ENCODE measurements at places on chromosomes 12 and 14.

DNA sequence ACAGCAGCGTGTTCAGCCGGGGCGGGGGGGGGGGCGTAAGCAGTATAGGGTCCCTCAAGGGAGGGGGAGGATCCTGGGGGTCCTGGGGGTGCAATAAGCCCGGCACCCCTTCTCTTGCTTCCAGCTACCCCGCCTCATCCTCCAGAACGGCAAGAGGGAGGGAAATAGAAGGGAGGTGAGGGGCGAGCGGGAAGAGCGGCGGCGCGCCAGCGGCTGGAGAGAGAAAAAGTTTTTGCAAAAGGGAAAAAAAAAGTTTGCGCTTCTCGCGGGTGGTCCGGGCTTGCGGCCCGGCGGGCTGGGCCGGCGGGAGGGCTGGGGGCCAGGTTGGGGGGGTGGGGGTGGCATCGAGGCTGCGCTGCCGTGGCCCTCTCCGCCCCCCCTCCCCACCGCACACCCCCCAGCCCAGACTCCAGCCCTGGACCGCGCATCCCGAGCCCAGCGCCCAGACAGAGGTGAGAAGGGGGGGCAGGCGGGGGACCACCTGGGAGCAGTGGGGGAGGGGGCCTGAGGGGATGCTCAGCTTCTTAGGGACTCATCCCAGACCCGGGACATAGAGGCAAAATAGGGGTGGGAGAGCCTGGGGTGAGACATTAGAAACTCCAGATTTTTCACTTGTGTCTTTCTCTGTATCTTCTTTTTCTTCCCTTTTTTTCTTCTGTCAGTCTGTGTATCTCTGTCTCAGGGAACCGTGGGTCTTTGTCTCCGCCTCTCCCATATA lies at the start of gene GLI1:
Gene GLI1 (plus strand): TSS at position 36 of the 718 bp plus-strand sequence. CDS start 3,907 bp downstream, outside the sequence.
- DNase-seq: no peak

DNA sequence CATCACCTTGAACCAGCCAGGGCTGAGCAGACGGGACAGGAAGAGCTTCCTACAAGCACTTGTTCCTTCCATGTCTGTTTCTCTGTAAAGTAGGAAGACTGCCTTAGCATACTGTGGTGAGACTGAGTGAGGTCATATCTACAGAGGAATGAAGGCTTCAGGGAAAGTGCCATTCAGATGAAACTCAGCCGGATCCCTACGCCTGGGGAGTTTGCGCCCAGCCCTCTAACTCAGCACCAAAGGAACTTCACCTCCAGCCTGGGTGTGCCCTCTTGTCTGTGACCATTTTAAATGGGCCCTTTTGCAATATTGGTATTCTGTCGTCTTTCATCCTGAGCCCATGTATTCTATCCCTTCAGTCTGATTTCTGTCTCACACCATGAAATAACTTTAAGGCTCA lies 175.6 kb upstream of the FKBP4 start:
- no peak for DNase-seq

DNA sequence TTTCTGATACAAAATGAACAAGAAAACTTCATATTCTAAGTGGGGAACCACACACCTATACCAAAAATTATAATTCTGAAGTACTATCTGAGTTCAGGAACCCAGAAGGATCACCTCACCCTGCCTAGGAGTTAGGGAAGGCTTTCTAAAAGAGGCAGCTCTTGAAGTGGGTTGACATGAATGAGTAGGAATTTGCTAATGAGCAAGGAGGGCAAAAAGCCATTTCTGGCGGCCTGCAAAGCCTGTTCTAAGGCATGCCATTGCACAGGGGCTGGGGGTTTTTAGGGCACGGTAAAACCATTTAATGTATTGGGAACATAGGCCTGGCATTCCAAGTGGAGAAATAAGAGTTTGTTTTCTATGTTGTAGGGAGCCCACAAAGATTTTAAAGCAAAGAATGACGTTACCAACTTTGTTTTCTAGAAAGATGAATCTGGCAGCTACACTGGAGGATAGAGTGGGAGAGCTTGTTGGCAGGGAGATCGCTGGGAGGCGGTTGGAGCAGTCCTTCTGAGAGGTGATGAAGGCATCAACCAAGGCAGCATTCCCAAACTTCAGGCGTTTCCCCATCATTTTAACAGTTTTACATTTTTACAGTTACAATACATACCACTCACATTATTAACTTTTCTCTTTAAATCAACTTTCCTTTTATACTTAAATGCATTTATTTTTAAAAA lies 14.1 kb downstream of the IFT43 start:
- no peak for DNase-seq

- peak; percentile 42 for DNase-seq
Measured at GRCh38 chr14:89915114-89915878, 39.2 kb downstream of the EFCAB11 start.

DNA sequence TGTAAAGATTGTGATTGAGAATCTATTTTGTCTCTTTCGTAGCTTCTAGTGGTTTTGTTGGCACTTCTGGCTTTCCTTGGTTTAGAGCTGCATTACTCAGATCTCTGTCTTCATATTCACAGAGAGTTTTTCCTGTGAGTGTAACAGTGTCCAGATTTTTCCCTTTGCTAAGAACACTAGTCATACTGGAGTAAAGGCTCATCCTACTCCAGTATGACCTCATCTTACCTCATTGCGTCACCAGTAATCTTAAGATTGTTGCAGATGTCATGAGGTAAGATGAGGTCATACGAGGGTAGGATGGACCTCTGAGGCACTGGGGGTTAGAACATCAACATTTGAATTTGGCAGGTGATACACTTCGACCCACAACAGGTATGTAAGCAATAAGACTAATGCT lies 461.2 kb downstream of the FLRT2 start:
- DNase-seq: no peak

DNA sequence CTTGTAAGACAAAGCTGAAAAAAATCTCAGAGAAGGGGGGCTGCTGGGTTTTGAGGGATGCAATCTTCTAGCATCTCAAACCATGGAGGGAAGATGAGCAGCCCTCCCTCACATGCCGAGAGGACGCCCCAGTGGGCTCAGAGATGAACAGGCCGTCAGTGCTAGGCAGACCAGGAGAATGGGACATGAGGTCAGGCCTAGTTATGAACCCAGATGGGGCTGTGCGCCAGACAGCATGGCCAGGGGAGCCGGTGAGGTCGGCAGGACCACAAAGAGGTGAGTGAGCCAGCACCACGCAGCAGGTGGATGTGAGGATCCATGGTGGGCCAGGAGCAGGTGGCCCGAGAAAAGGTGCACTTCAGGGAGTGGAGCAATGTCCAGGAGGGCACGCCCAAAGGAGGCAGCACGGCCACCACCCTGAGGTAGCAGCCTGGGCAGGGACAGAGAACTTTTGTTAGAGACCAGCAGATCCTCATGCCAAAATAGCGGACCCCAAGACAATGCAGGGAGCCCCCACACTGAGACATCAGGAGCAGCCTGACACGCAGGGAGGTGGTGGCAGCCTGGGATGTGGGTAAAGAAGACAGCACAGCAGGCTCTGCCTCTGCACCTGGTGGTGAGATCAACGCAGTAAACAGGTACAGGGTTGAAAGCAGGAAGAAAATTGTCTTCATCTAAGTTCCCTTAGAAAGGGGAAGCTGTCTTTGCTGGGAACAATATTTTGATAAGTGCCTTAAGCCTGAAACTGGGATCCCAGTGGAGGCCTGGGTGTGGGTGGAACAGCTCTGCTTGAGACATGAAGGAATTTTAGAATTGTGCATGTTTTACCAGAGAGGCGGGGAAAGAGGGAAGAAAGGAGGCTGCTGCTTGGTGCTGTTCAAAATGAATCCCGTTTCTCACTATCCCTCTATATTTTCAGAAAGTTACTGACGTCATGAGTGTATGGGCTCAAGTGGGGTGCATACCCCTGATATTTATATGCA lies 17.8 kb upstream of the MCRS1 start:
- no peak for DNase-seq

DNA sequence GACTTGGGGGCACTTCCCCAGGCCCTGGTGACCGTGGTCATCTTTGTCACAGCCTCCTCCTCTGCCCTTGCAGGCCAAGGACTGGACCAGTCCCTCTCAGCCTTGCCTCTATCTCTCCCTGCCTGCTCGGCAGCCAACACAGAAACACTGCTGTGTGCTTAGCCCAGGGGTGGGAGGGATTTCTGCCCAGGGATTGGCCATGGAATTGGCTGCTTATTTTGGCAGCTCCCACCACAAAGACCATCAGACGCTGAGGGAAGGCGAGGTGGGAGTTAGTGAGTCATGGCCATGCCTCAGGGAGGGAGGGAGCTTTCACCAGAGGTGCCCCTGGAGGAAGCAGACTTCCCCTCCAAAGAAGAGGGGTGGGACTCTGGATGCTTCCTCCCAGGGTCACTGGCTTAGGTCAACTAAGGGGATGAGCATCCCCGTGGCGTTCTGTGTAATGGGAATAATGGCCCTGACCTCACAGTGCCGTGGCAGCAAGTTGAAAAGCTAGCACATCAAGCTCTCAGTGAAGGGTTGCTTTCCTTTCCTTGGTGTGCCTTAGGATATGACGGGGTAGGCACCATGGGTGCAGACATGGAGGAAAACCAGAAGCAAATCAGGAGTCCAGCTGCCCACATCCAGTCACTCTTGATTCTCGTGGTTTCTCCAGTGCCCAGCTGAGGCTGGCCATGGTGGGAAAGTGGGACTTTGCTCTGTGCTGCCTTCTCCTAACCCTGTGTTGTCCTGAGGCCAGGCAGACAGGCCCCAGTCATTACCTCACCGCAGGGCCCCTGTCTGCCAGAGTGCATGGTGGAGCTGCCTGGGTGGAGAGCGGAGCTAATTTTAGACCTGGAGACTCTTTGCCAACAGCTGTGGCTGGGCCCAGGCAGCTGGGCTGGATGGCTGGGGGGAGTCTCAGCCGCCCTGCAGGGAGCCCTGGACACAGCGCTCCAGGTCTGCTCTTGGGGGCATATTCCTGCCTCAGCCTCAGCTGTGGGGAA lies 21.4 kb downstream of the B4GALNT3 start:
- no peak for DNase-seq

- DNase-seq: no peak
Measured at GRCh38 chr12:24954261-24954660, 5.4 kb upstream of the BCAT1 start.

DNA sequence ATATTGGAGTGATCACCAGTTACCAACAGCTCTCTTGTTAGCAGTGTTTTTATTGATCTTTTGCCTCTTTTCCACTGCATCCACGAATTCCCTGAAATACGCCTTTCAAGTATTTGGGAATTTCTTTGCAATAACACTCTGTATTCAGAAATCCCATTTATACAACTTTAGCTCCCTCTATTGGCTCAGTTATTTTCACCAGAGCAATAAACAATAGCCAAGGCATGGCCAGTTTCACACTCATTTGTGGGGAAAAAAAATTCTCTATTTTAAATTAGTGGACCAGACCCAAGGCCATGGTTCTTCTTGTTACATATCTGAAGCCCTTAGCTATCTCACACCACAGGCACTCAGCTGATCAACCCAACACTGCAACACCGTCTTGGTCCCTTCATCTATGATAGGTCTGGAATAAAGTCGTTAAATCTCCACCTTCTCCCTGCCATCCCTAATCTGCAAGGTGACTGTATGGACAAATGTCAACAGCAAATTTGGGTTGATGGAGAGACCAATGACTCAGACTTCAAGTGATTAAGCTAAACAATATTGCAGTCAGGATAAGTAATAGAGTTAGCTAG lies 92.4 kb upstream of the TMEM260 start:
- DNase-seq: no peak

- DNase-seq: no peak
Measured at GRCh38 chr12:5808981-5809380, 136.1 kb downstream of the ANO2 start.

DNA sequence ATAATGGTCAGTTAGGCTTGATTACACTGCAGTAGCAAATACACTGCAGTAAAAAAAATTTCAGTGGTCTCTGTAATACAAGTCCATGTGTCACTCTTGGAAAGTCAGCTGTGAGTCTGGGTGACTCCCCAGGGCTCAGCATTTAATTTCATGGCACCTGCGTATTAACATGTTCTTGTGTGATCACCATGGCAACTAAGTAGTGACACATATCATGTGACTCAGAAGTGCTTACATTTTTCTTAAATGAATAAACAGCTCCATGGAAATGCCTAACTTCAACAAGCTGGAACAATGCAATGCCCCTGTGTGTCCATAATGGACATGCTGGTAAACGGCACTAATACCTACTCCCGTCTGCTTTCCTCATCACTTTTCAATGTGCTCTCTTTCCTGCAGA lies 88.5 kb upstream of the ANO4 start:
- DNase-seq: no peak

GRCh38 chr14:103626146-103626850 lies 2.7 kb upstream of the KLC1 start:
- peak; percentile 94 for DNase-seq

- no peak for DNase-seq
Measured at GRCh38 chr12:33825986-33826602, 196.2 kb upstream of the ALG10 start.

DNA sequence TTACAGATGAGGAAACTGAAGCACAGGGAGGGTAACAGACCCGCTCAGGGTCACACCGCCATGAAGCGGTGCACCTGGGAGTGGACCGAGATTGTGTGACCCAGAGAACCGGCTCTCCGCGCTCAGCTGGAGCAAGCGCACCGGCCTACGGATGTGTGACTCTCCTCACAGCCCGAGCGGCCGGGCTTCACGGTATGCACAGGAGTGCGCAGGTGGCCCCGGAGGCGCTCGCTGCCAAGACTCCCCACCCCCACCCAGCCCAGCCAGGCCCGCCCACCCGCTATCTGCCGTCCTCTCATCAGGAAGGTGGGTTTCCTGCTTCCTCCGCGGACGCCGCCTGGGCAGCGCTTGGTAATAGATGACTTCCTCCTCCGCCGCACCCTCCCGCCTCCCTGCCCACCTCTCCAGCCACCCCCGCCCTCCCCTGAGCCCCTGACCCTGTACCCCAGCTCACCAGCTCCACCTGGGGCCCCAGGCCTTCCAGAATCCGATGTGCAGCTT lies 110.7 kb downstream of the NCOR2 start:
- DNase-seq: no peak

- DNase-seq: no peak
Measured at GRCh38 chr14:68241862-68242487, 422.4 kb downstream of the RAD51B start.

- DNase-seq: no peak
Measured at GRCh38 chr12:52461693-52462092, 9.7 kb upstream of the KRT6B start.

All from SHP77 treated with DMSO at 0.1 percent for 48 hours (cell line).